ENCODE measurements at places on chromosomes 7 and 10.

DNA sequence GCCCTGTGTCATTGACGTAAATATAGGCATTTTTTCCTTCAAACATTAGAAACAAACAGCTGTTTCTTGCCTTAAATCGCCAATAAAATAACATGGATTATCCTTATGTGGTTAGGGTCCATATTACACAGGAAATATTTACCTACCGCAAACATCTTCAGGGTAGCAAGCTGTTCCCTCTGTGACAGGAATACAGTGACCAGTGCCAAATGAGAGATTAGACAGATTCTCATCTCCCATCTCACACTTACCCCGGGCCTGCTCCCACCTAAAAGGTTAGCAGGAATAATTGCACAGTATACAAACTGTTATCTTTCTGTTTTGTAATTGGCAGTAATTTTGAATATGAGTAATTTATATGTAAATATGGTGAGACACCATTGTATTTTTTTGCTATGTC lies 16.5 kb downstream of the MKI67 start:
- no peak for DNase-seq

GRCh38 chr7:111958431-111958830 lies 247.8 kb downstream of the DOCK4 start:
- DNase-seq = no peak

DNA sequence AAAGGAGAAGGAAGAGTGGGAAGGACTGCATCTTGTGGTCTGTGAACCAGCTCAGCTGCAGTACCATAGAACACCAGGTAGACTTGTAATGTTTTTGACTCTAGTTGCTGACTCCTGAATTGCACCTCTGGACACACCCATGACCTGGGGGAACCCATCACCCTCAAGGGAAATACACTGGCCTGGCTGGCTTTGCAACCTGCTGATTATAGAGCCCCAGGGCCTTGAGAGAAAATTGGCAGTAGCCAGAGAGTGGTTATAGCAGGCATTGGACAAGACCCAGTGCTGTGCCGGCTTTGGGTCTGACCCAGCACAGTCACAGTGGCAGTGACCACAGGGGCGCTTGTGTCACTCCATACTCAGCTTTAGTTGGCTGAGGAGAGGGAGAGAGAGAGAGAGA lies 902.3 kb downstream of the GRID1 start:
- DNase-seq = no peak

- DNase-seq = no peak
These were observed 47.7 kb downstream of the SHOC2 start for GRCh38 chr10:110967009-110967630.

DNA sequence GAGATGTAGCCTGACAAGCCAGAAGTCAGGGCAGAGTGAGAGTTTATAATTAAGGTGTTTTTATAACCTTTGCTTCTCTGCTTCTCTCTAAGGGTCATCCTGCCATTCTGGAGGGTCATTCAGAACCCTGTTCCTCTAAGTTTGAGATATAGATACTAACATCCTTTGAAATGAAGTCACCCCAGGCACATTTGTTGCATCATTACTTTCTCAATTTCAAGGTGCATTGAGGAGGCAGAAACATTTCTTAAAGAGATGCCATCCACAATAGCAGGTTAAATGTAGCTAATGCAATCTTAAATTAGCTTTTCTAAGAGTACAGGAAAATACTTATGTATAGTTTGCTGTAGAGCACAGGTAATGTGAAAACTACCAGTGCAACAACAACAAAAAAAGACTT lies 106.4 kb downstream of the LRRC4 start:
- DNase-seq = no peak

Data from hepatocyte (in vitro differentiated cells).